NCI-H2171 (cell line): ENCODE measurements at places on chromosomes 2 and 18.

- no peak for DNase-seq
Measured at GRCh38 chr2:18926631-18927524, 337.5 kb upstream of the NT5C1B start.

GRCh38 chr18:78679031-78679430 lies 300.6 kb upstream of the SALL3 start:
- DNase-seq: no peak

GRCh38 chr2:134405611-134406081 lies 151.8 kb downstream of the MGAT5 start:
- no peak for DNase-seq

DNA sequence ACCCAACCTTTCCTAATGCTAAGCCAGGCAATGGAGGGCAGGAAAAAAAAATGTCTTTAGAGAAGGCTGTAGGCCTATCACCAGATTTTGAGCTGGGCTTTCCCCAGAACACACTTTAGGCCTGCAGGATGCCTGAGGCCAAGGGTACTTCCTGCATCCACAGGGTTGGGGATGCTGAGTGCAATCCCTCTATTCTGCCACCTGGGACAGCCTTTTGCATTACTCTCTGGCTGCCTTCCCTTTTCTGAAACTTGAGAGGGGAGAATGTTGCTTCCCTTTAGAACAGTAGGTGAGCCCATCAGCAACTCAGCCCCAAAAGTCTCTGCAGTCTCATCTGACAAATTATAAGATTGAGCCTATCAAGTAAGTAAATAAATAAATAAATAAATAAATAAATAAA lies 195.2 kb downstream of the SLC8A1 start:
- DNase-seq: peak; percentile 7

- DNase-seq: no peak
Measured at GRCh38 chr2:9830685-9831410, 12.4 kb upstream of the TAF1B start.

DNA sequence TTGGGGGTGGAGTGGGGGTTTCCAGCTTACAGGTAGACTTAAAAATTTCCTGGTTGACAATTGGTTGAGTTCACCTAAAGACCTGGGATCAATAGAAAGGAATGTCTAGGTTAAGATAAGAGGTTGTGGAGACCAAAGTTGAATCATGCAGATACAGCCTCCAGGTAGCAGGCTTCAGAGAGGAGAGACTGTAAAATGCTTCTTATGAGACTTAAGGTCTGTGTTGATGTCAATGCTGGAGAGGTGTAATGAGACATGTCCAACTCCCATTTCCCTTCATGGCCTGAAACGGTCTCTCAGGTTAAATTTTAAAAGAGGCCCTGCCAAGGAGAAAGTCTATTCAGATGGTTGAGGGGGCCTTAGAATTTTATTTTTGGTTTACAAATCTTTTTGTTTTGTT lies 38.5 kb upstream of the RND3 start:
- DNase-seq: no peak

- DNase-seq: no peak
Measured at GRCh38 chr18:79662439-79662838, 17.2 kb upstream of the CTDP1 start.

DNA sequence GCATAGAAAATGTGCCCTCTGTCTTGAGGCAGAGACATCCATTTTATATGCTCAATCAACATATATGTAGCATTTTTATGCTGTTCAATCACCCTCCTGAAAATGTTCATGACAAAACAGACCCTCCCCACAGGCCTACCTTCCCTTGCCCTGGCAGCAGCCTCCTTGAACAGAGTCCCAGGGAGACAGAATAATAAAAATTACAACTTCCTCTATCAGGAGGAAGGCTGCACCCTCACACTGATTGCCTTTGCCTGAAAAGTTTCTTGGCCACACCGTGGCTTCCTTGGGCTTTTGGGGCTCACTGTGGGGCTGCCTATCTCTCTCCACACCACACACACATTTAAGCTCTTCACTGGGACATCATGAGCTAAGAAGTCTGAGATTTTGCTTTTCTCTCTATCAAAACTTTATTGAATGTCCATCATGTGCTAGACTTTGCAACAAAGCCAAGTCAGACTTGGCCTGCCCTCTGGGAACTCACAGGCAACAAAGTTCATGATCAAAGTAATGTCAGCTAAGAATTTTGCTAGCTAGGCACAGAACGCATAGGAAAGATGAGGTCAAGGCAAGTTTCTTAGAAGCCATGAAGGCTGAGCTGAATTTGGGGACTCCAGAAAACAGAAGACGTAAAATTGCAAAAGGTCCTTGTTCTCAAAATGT lies 101.6 kb downstream of the BCL2L11 start:
- DNase-seq: no peak

DNA sequence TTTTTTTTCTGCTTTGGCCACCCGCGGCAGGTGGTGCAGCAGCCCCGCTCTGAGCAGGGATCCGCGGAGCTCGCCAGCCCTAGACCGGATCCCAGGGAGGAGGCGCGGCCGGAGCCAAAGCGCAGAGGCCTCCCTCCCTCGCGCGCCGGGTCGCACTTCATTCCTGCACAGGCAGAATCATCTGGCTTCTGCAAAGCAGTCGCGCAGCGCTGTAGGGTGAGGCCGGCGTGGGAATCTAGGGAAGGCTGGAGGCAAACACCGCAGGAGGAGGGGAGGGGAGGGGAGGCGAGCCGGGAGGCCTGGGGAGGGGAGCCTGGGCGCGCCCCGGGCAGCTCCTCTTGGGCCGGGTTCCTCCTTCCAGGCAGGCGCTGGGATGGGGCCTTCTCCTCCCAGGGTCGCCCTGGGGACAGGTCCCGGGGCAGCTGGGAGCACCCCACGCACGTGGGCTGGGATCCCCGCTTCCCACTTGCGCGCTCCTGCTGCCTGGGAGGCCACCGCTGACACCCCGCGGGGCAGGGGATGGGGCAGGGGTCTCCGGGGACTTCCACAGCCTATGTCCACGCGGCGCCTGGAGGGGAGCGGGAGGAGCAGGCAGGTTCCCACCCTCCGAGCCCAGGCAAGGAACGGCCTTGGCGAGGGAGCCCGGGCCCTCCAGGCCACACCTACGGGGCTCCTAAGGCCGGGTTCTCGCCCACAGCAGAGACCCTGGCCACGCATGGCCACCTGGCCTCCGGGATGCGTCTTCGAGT lies 45.0 kb downstream of the MBP start:
- no peak for DNase-seq

- DNase-seq: no peak
Measured at GRCh38 chr2:169493360-169493759, 14.1 kb downstream of the BBS5 start.

GRCh38 chr2:180006231-180006630 lies 866 bp downstream of the CWC22 start:
- DNase-seq: no peak

- DNase-seq: no peak
Measured at GRCh38 chr2:62383846-62384245, 122.1 kb downstream of the TMEM17 start.

DNA sequence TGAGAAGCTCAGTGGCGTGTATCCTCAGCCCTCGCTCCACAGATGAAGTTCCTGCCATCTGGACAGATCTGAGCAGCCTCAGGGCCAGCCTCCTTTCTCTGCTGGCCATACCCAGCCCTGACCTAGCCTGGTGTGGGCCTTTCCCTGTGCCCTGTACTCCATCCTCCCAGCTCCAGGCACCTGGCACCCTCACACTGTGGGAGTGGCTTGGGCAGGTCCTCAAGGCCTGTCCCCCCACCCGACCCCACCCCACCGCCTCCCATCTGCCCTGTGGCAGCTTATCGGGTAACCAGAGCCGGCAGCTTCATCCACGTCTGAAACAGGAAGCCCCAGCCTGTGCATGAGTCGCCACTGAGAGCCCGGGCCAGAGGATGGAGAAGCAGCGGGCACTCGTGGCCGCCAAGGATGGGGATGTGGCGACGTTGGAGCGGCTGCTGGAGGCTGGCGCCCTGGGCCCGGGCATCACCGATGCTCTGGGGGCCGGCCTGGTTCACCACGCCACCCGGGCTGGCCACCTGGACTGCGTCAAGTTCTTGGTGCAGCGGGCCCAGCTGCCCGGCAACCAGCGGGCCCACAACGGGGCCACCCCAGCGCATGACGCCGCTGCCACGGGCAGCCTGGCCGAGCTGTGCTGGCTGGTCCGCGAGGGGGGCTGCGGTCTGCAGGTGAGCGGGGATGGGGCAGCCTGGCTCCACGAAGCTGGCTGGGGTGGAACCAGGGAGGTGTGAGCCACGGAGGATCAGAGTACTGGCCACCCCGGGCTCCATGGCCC lies at the start of gene ESPNL:
TSS of gene ESPNL (plus strand) at position 292 of the 772 bp plus-strand sequence. CDS start at position 372, 80 bp downstream.
- DNase-seq: peak; percentile 33
